ENCODE measurements at places on chromosomes 1 and 21.

DNA sequence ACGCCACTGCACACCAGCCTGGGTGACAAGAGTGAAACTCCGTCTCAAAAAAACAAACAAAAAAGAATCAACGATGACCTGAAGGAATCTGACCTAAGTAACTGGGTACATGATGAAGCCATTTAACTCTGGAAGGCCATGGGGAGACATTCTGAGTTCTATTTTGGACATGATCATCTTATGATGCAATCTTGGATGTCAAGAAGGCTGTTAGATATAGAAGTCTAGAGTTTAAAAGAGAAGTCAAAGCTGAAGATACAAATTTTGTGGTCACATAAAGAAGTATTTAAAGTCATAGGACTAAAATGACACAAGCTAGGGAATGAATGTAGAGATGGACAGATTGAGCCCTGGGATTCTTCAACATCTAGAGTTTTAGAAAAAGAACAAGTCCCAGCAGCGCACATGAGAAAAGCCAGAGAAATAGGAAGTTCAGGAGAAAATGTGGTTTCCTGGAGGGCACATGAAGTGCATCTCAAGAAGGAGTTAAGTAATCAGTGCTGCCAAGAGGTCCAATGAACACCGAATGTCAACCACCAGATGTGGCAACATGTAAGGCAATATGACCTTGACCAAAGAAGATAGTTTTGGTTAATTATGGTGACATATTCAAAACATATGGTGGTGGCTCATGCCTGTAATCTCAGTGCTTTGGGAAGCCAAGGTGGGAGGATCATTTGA, 26.8 kb downstream of the ELK4 start:
- no peak for DNase-seq

- DNase-seq = no peak
These were observed 297.3 kb upstream of the USP24 start for GRCh38 chr1:55512466-55512865.

- peak; percentile 55 for DNase-seq
These were observed 493 bp upstream of the MAP3K21 start for GRCh38 chr1:233326811-233327650.

DNA sequence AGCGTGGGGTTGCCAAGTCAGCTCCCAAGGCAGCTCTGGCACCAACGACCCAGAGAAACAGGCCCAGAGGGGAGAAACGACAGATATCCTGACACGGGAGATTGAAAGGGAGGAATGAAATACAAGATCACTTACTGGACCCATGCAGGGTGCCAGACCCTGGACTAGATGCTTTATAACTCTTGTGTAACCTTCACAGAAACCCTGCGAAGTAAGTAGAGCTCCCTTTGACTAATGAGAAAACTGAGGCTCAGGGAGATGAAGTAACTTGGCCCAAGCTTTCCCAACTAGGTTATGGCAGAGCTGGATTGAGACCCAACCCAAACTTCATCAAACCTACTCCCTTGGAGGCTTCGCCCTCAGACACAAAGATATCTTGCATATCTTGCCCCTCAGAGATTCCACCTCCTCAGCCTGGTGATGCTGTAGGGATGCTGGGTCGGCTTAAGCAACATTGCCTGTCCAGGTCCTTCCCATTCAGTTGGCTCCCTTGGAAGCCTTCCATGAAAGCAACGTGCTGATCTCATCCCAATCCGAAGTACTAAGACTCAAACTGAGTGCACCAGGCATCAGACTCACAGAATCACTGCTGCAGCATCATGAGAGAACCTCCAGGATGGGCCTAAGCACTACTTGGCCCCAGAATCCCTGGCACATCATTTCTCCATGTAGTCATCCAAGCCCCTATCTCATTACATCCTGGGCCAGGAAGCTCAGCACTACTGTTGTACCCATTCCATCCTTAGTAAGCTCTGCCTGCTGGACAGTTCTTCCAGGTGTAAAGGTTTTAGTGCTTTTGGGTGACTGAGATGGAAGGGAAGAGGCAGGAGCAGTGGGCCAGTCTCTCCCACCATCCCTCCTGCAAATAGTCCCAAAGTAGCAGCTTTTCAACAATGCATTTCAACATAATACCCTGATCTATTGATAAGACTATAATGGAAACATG, 1.1 kb upstream of the IGSF9 start:
- no peak for DNase-seq

GRCh38 chr1:220007438-220007837, 38.9 kb downstream of the EPRS1 start:
- no peak for DNase-seq

- DNase-seq = peak; percentile 96
These were observed at the start of gene CIART for GRCh38 chr1:150281758-150282557. CIART (plus strand) TSS chr1:150282554; CDS start chr1:150283268, 714 bp downstream.

DNA sequence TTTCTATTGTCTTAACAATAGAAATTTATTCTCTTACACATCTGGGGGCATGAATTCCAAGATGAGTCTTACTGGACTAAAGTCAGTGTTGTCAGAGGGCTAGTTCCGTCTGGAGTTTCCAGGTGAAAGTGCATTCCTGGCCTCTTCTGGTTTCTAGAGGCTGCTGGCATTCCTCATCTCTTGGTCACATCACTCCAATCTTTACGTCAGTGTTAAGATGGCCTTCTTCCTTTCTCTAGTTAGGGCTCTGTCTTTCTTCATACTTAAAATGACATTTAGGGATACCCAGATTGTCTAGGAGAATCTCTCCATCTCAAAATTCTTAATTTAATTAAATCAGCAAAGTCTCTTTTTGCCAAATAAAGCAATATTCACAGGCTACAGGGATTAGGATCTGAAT, 13.3 kb upstream of the PDC start:
- no peak for DNase-seq

DNA sequence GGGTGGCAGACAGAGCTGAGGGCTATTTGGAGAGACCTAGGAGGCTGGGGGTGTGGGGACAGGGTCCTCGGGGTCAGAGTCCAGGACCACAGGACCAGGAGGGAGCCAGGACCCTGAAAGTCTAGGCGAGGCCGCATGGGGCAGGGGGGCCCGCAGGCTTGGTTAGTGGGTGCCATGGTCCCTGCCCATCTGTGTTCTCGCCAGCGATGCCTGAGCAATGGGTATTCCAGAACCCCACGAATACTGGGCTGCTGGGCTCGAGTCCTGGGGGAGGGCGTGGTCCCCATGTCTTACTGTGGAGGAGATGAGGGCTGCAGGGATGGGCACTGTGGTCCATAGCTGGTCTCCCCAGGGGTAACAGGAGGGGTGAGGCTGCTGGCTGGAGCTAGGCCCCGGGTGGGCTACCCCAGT, 2.0 kb downstream of the KRTAP10-6 start:
- DNase-seq = no peak

GRCh38 chr1:229238231-229238630, 32.7 kb upstream of the RAB4A start:
- no peak for DNase-seq

GRCh38 chr1:180246579-180246978, 16.5 kb downstream of the LHX4 start:
- DNase-seq = no peak

- DNase-seq = no peak
These were observed 4.2 kb downstream of the OR6K3 start for GRCh38 chr1:158716335-158716734.

- DNase-seq = no peak
These were observed 65.4 kb upstream of the TLR5 start for GRCh38 chr1:223208164-223209076.

DNA sequence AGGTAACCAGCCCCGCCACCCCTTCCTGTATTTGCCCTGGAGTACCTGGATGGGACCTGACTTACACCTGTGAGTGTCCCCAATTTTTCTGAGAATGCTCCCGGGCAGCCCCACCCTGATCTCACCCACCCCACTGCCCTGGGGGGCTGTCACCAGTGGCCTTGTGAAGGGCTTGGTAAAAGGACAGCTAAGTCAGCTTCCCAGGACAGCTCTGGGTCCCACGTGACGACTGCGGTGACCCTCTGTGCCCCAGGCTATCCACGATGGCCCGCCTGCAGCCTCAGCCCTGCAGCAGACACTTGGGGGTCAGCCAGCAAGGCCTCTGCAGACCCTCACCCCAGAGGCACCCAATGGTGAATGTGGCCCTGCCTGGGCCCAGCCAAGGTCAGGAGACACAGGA, 5.6 kb downstream of the SRM start:
- DNase-seq = no peak

GRCh38 chr1:19757641-19758040, 42.1 kb downstream of the TMCO4 start:
- DNase-seq = no peak

DNA sequence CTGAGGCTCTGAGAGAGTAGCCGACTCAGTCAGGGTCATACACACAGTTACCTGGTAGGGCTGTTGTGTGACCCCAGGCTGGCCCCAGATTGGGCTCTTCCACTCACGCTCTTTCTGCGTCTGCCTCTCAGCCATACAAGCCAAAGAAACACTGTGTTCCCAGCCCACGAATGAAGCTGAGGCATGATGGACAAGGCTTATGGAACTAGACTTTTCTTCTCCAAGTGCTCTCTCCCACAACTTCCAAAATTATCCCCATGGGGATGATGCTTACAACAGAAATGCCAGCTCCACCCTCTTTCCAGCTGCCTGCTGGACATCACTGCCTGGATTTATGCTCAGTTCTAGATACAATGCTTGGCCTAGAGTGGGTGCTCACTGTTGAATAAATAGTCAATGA, 102.8 kb upstream of the JUN start:
- no peak for DNase-seq

Measured in T1000 (cell line).